WTC11 (cell line): ENCODE measurements at places on chromosomes 1 and 21. TPM values are rescaled to one million over a fixed set of nuclear protein-coding genes. Genes with fewer than 3 reads are reported as not detected.

MAN1C1 gene
- 10.4 to 16.8 TPM (median 12.2 TPM) in 3 replicates for total RNA-seq

ITGB2 gene
- total RNA-seq, result 1.0 to 1.5 TPM (median 1.5 TPM) in 3 replicates

FLVCR1 gene
- total RNA-seq, result 67.9 to 78.6 TPM (median 69.4 TPM) in 3 replicates

DIRAS3 gene
- total RNA-seq, result 0.14 to 0.22 TPM (median 0.16 TPM) in 3 replicates

NCAM2 gene
- total RNA-seq, result 0.64 to 1.6 TPM (median 0.94 TPM) in 3 replicates

HLX gene
- total RNA-seq, result 0.30 to 0.53 TPM in 2 of 3 replicates, not detected in the other

FCRLA gene
- 0.11 to 0.25 TPM (median 0.15 TPM) in 3 replicates for total RNA-seq

S1PR1 gene
- 3.2 to 3.4 TPM (median 3.2 TPM) in 3 replicates for total RNA-seq

CELA3A gene
- total RNA-seq, result 7.2 to 9.6 TPM (median 8.0 TPM) in 3 replicates

LHX8 gene
- total RNA-seq, result 0.25 to 0.39 TPM (median 0.37 TPM) in 3 replicates

LCE1C gene
- total RNA-seq, result not detected in 3 replicates

LENEP gene
- total RNA-seq, result 0.48 to 1.2 TPM in 2 of 3 replicates, not detected in the other

OR10Z1 gene
- total RNA-seq, result not detected in 3 replicates

F3 gene
- total RNA-seq, result 7.5 to 7.8 TPM (median 7.6 TPM) in 3 replicates

OLIG2 gene
- 0.60 to 0.79 TPM (median 0.71 TPM) in 3 replicates for total RNA-seq

RGS13 gene
- not detected in 3 replicates for total RNA-seq

DDX20 gene
- 15.0 to 19.3 TPM (median 17.9 TPM) in 3 replicates for total RNA-seq

SEC22B gene
- total RNA-seq, result 9.5 to 11.5 TPM (median 9.9 TPM) in 3 replicates

HEYL gene
- 2.3 to 3.6 TPM (median 3.2 TPM) in 3 replicates for total RNA-seq

LCE2B gene
- total RNA-seq, result not detected in 3 replicates

ITLN2 gene
- total RNA-seq, result 5.9 to 7.8 TPM (median 7.0 TPM) in 3 replicates

CRYZ gene
- 42.2 to 44.2 TPM (median 43.5 TPM) in 3 replicates for total RNA-seq

ADAMTS5 gene
- total RNA-seq, result 0.57 to 1.6 TPM (median 0.64 TPM) in 3 replicates
